AML-193 (cell line): ENCODE measurements at places on chromosomes 2 and 18.

DNA sequence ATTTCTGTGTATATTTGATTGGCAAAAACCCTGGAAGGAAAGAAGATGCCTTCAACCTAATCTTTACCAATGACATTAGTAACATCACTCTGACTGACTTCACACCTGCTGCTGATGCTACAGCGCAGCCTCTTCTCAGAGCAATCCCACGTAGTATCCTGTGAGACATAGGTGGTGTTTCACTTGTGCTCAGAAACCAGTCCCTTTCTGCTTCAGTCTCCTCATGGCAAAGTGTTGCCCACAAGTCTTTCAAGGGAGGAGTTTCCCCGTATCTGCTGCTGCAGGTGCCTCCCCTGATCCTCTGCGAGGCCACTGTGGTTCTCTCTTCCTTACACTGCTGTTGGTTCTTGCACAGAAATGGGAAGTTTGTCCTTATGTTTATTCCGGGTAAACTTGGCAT lies 433.2 kb upstream of the TNP1 start:
- no peak for DNase-seq

DNA sequence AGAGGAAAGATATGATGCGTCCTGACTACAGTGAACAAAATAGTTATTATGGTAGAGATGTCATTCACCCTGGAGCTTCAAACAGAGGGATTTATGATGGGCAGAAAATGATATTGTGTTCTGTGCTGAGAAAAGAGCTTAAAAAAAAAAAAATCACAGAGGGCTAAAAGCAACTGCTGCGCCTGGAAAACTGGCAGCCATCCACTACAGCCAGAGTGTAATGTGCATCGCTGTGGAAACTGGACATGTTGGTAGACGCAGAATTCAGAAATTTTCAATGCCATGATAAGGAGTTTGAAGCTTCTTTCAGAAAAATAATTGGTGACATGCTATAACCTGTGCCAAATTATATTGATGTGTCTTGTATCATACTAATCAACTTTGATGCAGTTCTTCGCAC lies 122.9 kb upstream of the SOX11 start:
- no peak for DNase-seq

GRCh38 chr2:196607073-196607472 lies 32.4 kb upstream of the CCDC150 start:
- DNase-seq, result no peak

- DNase-seq, result no peak
Observed at GRCh38 chr2:198186257-198186656, 381.9 kb downstream of the PLCL1 start.

GRCh38 chr2:105951384-105951694 lies 206.6 kb downstream of the NCK2 start:
- no peak for DNase-seq

GRCh38 chr18:10059610-10060468 lies 146.0 kb downstream of the VAPA start:
- no peak for DNase-seq

GRCh38 chr2:27249891-27250651 lies 12.8 kb downstream of the SLC30A3 start:
- DNase-seq, result peak; percentile 57

DNA sequence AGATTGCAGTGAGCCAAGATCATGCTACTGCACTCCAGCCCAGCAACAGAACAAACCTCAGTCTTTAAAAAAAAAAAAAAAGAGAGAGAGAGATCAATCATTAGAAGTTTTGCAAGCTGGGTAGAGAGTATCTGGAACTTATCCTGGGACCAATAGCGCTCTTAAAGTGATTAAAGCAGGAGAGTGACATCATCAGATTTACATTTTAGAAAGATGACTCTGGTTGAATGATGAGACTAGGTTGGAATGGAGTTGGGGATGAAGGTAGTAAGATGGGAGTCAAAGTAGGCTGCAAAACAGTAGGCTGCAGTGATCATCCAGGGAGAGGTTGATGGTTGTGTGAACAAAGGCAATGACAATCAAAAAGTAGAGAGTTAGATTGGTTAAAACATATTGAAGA lies 37.8 kb downstream of the MYL1 start:
- DNase-seq, result no peak

GRCh38 chr18:6648581-6648980 lies 80.9 kb upstream of the ARHGAP28 start:
- DNase-seq, result no peak

- no peak for DNase-seq
Observed at GRCh38 chr2:47658646-47659320, 124.2 kb upstream of the MSH6 start.

DNA sequence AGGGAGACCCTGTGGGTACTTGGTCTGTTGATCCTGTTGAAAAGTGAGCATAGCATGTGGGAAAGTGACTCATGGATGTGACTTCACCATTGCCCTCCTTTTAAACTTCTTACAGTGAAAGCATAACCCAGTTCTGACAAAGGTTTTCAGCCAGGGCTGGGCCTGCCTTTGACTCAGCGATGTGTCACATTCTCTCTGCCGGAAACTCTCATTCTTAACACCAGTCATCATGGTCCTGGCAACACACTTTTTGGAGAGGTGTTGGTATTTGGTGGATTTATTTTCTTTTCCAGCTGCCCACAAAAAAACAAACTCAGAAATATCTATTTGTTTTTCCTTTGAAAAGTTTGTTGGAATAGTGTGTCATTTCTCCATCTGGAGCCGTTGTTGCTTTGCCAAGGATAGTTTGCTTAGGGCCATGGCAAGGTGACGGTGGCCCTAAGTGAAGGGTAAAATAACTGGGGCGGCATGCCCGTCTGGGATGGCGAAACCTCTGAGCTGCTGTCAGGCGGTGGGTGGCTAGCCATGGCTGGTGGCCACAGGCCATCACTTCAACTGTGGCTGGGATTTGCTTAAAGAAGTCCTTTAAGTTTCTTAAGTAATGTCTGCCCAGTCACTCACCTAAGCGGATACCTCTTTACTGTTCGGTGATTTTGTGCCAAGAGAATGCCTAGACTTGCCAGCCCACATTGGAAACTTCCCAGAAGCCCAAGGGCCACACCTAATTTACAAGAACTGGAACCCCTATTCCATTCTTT lies 123.3 kb downstream of the LTBP1 start:
- DNase-seq, result no peak

DNA sequence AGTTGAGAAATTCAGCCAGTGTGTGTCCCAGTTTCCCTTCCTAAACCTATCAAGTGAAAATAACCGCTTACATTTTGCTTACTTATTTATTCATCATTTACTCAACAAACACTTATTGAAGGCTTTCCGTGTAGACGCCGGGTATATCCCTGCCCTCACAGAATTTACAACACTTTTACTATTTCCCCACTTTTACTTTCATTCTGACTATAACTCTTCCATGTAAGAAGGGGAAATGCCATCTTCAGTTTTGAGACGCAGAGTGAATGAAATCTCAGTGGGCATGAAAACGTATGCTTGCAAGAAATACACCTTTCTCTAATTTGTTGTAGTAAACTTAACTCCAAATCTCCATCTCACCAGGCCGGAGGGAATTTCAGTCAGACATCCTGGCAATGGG lies 251.0 kb upstream of the CHAC2 start:
- DNase-seq, result no peak

DNA sequence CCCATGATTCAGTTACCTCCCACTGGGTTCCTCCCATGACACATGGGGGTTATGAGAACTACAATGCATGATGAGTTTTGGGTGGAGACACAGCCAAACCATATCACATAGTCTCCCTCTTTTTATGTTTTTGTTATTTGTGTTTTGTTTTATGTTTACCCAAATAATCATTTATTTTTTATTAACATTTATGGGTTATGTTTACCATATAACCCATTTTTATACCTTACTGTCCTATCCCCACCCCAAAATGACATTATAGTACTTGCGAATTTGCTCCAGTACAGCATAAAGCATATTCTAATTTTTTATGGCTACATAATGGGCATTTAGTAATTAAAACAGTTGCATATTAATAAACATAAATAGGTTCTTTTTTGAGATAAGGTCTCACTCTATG lies 61.9 kb upstream of the TTC27 start:
- DNase-seq, result no peak

DNA sequence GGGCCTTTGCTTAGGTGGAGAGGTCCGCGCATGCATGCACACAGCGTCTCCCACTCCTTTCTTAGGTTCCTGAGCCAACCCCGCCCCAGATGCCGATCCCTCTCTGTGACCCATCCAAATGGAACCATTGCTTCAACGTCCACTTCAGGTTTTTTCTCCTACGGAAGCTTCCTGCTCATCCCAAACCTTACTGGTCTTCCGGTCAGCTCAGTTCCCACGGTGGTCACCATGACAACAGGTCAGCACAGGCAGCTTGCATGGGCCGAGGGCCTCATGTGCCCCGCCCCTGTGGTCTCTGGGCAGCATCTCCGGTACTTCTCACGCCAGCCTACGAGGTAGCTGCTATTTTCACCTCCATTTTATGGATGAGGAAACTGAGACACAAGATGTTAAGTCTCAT lies 163.7 kb downstream of the SOCS6 start:
- DNase-seq, result no peak

DNA sequence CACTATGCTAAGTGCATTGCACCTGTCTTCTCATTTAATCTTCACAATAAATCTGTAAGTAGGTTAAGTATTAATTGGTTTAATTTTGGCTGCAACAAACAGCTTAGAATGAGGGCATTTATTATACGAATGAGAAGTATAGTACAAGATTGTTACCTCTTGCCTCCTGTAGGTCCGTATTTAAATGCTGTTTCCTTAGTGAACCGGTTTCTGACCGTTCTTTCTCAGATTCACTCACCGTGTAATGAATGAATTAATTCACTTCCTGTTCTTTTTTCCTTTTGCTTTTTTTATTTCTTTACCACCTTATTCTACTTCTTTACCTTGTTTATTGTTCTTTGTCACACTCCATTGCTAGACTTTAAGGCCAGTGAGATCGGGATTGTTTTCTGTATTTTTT lies 153.8 kb upstream of the RASGRP3 start:
- DNase-seq, result no peak

- no peak for DNase-seq
Observed at GRCh38 chr18:44799907-44800421, 119.3 kb downstream of the SETBP1 start.

GRCh38 chr2:205451901-205452512 lies 230.3 kb upstream of the NRP2 start:
- DNase-seq, result no peak

DNA sequence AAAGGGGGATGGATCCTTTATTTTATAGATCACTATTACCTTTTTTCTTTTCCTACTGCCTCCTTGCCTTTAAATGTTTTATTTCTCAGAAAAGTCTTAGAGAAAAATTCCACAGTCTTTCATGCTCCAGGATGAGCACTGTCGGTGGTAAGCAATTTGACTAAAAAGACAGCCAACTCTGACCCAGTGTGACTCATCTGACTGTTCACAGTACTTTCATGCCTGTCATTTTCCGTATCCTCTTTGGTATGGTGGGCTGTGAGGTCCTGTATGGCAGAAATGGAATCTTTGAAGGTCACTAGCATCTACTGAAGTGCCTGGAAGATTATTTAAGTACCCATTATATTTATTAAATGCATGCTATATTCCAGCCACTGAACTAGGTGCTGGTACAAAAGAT lies 2.1 kb upstream of the RFTN2 start:
- DNase-seq, result no peak

GRCh38 chr2:27495840-27496356 lies 741 bp upstream of the GCKR start:
- DNase-seq, result no peak

DNA sequence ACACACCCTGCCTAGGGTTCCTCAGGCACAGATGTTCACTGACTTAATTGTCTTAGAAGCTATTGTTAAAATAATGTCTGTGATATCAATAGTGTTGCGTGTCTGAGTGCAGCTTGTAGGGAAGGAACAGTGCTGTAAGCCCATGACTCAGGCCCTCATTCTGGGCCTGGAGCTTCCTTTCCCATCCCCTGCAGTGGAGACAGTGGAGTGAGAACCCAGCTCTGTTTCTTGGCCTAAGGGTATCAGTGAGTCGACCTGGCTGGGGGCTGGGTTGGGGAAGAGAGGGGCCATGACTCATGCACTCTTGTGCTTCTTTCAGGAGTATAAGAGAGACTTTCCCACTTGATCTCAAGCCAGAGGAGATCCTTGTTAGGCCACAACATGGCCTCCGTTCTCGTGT lies 106.8 kb downstream of the HRH4 start:
- no peak for DNase-seq

DNA sequence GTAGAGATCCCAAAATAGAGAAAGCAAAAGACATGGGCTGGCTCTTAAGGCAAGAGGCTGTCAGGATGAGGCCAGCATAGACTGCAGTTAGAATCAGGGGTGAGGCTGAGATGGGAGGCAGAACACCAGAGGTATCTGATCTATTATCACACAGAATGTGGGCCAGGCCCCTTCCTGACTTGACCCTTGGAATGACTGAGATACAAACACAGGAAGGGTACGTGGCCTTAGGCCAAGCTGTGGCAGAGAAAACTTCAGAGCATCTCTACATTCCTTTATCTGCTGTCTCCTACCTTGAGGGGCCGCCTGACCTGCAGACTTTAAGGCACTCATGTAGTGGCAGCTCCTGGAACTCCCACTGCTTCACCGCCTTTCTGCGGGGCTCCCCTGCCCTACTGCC lies 28.4 kb downstream of the TMEM17 start:
- DNase-seq, result no peak

GRCh38 chr2:112602917-112603316 lies 18.5 kb downstream of the CHCHD5 start:
- DNase-seq, result no peak

GRCh38 chr2:23292024-23292423 lies 93.0 kb upstream of the KLHL29 start:
- DNase-seq, result no peak

GRCh38 chr18:55856229-55856628 lies 268.2 kb upstream of the TCF4 start:
- DNase-seq, result no peak

DNA sequence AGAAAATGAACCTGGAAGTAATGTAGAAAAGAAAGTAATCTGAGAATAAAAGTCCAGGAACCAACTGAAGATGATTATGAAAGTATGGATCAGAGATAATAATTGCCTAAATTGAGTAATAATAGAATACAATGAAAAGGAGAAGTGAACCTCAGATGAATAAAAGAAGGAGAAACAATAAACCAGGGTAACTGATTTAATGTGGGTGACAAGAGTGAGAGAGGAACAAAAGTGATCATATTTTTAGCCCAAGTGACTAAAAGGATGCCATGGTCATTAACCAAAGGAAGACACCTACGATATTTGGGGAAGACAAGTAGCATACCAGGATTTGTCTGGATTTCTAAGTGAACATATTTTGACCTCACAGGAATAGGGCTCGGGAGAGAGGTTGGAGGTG lies 600.6 kb downstream of the RNF144A start:
- no peak for DNase-seq
